NCI-H2029 treated with DMSO at 0.1 percent for 48 hours (cell line): ENCODE measurements at places on chromosomes 7 and 10.
A peak's percentile ranks its signal among the peaks of the same experiment; 100 is the strongest.

DNA sequence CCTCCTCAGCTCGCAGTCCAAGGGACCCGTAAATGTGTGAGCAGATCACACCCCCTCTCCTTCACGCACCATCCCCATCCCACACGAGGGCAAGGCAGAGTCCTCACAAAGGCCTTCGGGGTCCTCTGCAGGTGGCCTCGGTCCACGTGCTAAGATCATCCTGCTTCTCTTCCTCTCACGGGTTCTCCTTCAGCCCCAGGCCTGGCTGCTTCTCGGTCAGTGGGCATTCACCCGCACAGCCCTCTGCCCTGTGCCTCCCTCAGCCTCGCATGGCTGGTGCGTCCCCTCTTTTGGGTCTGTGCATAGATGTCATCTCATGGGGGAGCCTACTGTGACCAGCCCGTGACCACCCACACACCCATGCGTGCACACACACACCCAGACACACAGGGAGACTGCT is 17.3 kb upstream of the FOXL3 start:
- no peak for DNase-seq

GRCh38 chr10:2340831-2341647 is 603.7 kb upstream of the ADARB2 start:
- DNase-seq, result no peak

- DNase-seq, result no peak
Observed at GRCh38 chr7:106895246-106895864, 30.3 kb downstream of the PIK3CG start.

GRCh38 chr10:121911421-121911697 is 16.5 kb downstream of the ATE1 start:
- no peak for DNase-seq

DNA sequence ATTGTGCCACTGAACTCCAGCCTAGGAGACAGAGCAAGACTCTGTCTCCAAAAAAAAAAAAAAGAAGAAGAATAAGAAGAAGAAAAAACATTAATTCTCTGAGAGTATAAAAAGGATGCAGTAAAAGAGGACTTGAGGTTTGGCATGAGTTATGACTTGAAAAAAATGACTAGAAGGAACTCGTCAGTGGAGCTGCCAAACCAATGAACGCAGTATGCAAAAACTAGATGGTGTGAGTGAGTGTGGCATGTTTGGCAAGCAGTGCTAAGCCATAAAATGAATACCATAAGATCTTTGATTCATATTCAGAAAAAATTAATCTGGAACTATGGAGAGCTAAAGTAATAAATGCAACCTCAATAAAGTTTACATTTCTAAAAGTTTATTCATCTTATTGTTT is 68.6 kb upstream of the MEOX2 start:
- DNase-seq, result no peak

DNA sequence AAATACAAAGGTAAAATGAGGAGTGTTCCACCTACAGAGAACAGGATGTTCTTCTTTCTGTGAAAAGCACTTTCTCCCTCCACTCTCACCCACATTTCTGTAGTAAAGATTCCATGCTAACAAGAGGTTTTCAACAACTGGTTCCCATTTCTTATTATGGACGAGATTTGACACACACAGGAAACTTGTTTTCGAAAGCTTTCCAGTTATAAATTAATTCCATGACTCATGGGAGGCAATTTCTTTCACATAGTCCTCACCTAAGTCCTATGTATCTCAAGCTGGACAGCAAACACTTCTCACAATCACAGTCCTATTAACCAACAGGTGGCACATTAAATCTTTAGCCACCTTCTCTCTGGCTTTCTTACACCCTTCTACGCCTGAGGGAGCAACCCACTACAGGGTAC is 24.5 kb downstream of the RAPGEF5 start:
- no peak for DNase-seq

DNA sequence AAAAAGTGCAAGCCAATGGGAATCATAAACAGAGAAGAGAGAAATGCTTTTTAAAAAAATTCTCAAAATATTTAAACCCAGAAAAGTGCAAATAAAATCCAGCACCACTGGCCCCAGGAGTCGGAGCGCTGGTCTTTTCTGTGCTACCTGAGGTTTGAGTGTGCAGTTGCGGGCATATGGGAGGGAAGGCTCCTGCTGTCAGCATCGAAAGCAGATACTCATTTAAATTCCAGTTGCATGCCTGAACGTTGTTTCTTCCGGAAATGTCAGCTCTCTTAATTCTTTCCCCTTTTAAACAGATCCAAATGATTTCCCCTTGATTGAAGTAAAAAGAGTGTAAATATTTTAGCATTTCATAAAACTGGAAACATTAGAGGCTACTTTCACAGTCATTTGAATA is 240.5 kb upstream of the GPR26 start:
- DNase-seq, result no peak

- no peak for DNase-seq
Observed at GRCh38 chr7:150412016-150412415, 32.9 kb downstream of the ZNF775 start.

- no peak for DNase-seq
Observed at GRCh38 chr10:34033078-34033477, 698.6 kb upstream of the NRP1 start.

GRCh38 chr7:9939176-9939575 is 1034.5 kb upstream of the PHF14 start:
- no peak for DNase-seq

GRCh38 chr10:121131426-121132265 is 280.5 kb downstream of the WDR11 start:
- no peak for DNase-seq

DNA sequence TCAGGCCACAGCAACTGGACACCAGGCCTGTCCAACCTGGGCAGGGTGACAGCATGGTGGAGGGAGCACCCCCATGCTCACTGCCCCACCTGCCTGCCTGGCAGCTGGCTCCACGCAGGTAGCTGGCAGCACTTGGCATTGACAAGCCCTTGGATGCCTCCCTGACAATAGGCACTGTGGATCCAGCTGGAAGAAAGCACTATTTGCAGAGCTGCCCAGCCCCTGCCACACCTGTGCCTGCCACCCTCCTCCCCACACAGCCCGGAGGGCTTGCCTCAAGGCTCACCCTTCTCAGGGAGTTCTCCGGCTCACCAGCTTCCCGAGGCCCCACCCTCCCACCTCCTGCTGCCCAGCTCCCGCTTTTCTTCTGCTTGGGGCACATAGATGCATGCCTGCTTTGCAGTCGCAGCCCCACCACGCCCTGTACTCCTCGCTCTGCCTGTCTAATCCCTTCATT is 160.1 kb downstream of the NEURL1 start:
- peak; percentile 24 for DNase-seq

GRCh38 chr7:1707756-1708595 is 37.9 kb downstream of the ELFN1 start:
- DNase-seq, result no peak

DNA sequence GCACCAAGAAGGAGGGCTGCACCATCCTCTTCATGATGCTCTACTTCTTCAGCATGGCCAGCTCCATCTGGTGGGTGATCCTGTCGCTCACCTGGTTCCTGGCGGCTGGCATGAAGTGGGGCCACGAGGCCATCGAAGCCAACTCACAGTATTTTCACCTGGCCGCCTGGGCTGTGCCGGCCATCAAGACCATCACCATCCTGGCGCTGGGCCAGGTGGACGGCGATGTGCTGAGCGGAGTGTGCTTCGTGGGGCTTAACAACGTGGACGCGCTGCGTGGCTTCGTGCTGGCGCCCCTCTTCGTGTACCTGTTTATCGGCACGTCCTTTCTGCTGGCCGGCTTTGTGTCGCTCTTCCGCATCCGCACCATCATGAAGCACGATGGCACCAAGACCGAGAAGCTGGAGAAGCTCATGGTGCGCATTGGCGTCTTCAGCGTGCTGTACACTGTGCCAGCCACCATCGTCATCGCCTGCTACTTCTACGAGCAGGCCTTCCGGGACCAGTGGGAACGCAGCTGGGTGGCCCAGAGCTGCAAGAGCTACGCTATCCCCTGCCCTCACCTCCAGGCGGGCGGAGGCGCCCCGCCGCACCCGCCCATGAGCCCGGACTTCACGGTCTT is 1.9 kb downstream of the FZD1 start:
- no peak for DNase-seq

- DNase-seq, result no peak
Observed at GRCh38 chr10:56785292-56785691, 424.2 kb upstream of the ZWINT start.

- DNase-seq, result no peak
Observed at GRCh38 chr7:47647918-47648250, 66.0 kb upstream of the TNS3 start.

GRCh38 chr10:97861097-97861750 is 11.6 kb downstream of the GOLGA7B start:
- no peak for DNase-seq

DNA sequence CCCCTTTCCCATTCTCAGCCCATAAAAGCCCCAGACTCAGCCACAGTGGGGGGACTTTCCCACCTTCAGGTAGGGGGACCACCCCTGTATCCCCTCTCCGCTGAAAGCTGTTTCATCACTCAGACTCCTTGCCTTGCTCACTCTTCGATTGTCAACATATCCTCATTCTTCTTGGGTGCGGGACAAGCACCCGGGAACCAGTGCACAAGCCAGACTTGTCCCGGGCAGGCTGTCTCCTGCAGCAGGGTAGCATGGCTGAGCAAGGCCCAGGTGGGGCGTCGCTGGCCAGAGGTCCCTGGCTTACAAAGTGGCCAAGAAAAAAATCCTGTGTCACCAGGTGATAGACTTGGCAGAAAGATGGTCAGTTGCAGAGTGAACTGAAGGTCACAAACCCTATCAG is 64.7 kb downstream of the NOD1 start:
- no peak for DNase-seq

GRCh38 chr7:99012722-99013121 is 131.2 kb downstream of the SMURF1 start:
- no peak for DNase-seq

DNA sequence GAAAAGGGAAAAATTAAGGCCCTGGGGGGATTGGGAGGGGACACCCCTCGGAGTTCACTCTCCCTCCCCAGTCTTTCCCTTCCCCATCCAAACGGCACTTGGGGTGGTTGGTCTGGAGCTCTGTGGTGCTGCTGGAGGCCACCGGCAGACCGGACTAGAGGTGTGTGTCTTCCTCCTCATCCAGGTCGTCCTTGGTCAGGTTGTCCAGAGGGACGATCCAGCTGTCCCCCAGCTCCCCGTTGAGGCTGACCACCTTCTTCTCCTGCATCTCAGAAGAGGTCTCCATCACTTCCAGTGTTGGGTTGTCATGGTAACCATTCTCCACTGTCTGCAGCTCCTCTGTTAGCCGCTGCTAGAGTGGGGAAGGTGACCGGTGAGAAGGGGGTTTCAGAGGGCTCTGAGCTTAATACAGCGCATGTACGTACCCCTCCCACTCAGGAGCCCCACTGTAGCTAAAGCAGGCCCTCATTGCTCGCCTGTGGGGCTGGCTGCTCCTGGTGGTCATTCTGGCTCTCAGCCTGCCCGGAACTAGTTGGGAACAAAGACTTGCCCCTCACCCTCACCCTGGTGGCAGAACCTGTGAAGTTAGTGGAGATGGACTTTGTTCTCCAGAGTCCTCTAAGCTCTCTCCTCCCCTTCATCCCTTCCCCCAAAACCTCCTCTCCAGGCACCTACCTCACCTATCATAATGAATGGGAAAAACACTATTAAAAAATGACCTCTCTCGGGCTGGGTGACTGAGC is 52.1 kb downstream of the PODXL start:
- DNase-seq, result no peak

DNA sequence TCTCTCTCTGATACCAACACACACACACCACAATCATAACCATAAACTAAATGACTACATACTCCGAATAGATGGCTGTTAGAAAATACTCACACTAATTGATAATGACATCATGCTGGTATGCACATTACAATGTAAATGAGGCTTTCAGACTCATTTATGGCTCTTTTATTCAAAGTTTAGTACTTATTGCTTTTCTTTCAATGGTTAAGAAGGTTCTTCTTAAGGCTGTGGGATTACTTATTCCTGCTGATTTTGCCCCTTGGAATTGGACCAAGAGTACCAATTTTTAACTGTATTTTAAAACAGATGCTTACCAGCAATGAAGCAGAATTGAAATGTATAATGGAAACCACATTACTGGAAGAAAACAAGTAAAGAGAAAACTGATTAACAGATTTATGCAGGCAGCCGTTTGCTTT is 20.6 kb upstream of the CABCOCO1 start:
- DNase-seq, result no peak

- no peak for DNase-seq
Observed at GRCh38 chr7:104366390-104366789, 38.0 kb downstream of the LHFPL3 start.

DNA sequence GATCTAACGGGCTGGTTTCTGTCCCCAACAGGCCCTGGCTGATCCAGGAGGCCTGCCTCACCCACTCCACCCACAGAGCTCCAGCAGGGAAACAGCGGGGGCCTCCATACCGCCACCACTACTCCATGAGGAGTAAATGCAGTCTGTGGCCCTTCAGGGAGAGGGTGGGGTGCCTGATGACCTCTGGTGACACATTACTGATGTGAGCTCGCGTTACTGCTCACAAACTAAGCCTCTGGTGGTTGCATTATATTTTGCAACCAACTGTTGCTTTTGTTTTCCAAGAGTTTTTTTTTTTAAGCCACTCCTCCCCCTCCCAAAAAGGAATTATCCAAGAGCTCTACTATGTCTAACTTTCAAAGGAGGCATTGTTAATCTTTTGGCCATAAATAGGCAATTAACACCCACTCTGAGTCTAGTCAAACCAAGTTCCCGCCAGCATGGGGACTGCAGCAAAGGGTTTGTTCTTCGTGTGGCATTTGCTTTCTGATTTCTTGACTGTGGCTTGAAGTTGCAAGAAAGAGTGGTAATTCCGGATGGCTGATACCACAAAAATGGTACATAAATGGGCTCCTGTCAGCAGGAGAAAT is 72.6 kb downstream of the FAM53B start:
- no peak for DNase-seq

DNA sequence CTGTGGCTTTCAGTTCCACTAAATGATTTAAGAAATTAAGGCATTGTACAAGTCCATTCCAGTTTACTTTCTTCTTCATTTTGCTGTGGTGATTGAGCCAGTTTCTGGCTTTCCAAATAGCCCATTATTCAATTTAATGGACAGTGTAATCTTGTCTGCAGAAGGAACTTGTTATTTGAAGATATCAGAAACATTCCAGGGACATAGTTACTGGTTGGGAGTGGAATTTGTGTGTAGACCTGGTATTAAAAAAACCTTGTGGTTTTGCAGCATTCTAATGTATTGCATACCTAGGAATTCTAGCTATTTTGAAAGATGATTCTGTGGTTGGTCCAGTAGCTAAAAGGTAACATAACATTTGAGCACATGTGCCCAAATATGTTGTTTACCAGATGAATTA is 72.2 kb downstream of the MCU start:
- DNase-seq, result no peak

DNA sequence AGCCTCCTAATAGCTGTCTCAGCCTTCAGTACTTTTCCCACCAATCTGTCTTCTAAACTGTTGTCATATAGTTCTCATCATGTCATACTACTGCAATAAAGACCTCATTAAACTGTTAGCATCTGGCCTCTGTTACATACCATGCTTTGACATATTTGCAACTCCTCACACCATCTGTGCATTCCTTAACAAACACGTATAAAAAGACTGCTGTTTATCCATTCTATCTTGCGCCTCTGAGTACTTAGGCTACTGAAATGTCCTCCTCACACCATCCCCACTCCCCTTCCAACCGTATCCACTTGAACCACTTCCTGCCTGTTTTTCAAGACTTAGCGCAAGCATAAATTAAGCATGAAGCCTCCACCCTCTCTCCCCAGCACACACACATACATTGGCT is 41.6 kb downstream of the SLC16A9 start:
- DNase-seq, result no peak

GRCh38 chr10:54653518-54653917 is 147.5 kb downstream of the PCDH15 start:
- DNase-seq, result no peak
